Activated T-cell treated with anti-CD3 and anti-CD28 coated beads, Interleukin-2, amount 50 U/mL, for 48 hours (primary cell): ENCODE measurements at places on chromosomes 12 and 14.

DNA sequence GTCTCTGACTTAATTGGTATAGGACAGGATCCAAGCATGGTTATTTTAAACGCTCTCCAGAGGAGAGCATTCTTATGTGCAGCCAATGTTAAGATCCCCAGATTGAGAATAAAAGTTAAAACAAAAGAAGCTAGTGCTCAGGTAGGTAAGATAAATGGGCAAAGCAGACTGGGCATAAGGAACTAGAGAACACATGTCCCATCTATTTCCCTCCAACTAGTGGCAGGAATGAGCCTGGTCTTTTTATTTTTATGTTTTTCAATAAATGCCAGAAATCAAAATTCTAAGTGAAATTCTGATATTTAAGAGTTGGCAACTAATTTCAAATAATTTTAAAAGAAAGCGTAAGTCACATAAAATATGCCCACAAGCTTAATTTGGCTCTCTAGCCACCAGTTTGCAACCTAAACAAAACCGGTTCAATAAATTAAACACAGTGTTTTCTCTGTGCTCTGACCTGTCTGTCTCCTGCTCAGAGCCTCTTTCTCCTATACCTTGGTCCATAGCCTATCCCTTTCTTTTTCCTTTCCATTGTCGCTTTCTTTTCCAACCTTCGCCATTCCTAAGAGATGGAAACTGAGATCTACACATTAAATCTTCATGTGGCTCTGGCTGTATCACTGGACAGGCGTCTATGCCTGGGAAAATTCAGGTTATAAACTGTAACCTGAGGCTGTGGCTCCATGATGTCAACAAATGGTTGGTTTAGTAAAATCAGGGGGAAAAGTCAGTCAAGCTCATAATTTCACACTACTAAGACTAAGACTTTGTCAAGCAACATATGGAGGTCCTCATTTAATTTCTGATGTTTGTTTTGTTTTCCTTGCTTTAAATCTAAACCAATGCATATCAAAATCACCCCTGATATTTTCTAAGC lies 5.5 kb downstream of the SLC38A1 start:
- no peak for DNase-seq

GRCh38 chr14:80978403-80978802 lies 23.0 kb downstream of the TSHR start:
- no peak for DNase-seq

DNA sequence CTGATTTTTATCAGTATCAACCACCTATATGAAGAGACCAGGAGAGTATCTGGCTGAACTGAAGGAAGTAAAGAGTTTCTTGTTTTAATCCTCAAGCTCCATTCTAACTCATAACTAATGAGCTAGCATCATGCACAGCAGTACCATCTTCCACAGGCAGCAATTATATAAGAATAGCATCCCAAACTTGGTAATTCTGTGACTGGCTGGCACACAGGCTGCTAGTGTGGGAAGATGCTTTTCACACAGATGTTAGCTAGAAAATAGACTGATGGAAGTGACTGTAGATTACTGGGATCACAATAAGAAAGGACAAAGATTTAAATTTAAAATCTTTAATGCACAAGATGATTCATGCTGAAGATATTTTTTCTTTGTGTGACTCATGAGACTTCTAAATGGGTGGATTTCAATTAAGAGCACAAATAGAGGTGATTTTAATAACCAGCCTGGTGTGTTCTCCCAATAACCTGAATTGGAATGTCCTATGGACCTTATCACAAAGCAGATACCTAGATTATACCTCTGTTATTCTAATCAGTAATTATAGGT lies 417.7 kb upstream of the ATXN7L3B start:
- no peak for DNase-seq

DNA sequence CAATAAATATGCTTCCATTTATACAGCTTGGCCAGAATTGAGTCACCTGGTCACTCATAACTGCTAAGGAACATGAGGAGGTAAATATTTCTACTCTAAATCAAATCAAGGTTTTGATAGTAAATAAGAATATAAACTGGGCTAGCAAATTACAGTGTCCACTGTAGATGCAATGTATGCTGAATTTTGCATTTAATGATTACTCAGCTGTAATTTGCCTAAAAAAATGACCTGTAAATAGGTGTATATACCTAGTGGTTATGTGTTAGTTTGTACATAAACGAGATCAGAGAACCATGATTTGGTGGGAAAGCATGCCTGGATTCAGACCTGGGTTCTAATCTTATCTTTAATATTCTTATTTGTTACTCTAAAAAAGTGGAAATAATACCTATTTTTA lies 76.6 kb upstream of the CNTN1 start:
- DNase-seq: no peak

- DNase-seq: no peak
These were observed 134.6 kb downstream of the RBM19 start for GRCh38 chr12:113831476-113831875.

DNA sequence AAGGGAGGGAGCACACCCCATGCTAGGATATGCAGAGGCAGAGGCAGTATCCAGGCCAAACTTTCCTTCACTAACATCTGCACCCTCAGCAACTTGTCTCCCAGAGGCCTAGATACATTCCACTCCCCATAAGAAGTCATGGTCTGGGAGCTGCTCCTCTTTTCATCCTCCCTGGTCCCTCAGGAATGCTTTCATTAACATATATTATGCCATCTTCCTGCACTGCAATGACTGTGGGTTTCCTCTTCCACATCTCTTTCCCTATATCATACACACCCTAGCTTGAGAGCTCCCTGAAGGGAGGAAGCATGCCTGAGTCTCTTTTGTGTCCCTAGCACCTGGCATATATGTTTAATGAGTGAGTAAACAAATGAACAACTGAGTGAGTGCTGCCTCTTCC lies 8.6 kb downstream of the DDN start:
- no peak for DNase-seq

DNA sequence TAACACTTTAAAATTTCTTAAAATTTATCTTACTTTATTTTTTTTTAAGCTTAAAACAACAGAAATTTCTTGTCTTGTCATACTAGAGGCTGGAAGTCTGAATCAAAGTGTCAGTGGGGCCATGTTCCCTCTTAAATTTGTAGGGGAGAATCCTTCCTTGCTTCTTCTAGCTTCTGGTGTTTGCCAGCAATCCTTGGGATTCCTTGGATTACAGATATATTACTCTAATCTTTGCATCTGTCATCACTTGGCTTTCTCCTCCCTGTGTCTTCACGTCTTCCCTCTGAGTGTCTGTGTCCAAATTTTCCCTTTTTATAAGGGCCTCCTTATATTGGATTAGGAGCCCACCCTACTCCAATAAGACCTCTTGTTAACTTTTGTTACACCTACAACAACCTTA lies 135.6 kb upstream of the PTPRB start:
- DNase-seq: no peak
